ENCODE measurements at places on chromosomes 5 and 9.

- DNase-seq: no peak
These were observed 721 bp downstream of the GIN1 start for GRCh38 chr5:103119070-103119764.

GRCh38 chr9:111853450-111853827 is 43.2 kb upstream of the UGCG start:
- no peak for DNase-seq

GRCh38 chr5:89436464-89436863 is 553.5 kb upstream of the MEF2C start:
- DNase-seq: no peak

GRCh38 chr9:70259512-70259802 is 679 bp downstream of the SMC5 start:
- no peak for DNase-seq

- DNase-seq: no peak
These were observed 166.2 kb downstream of the TMEM38B start for GRCh38 chr9:105860516-105860915.

DNA sequence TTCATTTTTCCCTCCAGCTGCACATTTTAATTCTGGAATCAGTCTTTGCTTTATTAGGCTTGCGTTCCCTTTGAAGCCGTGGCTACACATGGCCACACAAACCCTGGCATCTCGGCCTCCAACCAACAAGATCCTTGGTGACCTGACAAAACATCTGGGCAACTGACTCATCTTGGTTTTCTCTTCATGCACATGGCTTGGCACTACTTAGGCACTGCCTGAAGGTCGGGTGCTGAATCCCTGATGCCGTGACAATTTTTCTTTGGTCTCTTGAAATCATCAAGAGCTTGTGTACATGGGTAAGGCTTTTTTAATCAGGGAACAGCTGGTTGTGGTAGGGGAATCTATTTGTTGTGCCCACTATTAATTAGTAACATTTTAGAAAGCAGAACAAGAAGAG is 16.0 kb upstream of the PAPPA start:
- no peak for DNase-seq

- no peak for DNase-seq
These were observed 4.4 kb upstream of the FAM13B start for GRCh38 chr5:138037271-138037670.

DNA sequence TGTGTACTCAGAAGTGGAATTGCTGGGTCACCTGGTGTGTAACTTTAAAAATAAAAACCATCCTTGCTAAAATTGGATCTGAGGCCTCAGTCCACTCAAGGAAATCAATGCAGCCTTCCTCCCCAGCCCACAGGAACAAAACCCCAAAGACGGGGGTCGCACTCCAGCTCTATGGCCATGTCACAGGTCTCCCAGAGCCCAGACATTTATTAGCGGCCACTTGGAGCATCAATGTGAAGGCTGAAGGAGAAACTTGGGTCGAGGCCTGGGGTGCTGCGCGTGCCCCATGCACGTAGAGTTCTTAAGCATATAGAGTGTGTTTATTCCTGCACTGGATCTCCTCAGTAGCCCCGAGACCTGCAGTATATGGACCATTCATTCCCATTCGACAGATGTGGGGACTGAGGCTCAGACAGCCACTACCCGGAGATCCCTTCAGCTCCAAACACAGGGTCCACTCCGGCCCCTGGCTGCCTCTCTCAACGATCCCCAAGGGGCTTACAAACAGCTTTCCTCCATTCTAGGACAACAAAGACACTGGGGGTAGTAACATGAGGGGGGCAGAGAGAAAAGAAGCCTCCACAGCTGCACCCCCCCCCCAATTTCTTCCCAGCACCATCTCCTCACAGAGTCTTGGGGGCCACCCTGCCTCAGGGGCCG is 14.3 kb upstream of the OLFM1 start:
- no peak for DNase-seq

DNA sequence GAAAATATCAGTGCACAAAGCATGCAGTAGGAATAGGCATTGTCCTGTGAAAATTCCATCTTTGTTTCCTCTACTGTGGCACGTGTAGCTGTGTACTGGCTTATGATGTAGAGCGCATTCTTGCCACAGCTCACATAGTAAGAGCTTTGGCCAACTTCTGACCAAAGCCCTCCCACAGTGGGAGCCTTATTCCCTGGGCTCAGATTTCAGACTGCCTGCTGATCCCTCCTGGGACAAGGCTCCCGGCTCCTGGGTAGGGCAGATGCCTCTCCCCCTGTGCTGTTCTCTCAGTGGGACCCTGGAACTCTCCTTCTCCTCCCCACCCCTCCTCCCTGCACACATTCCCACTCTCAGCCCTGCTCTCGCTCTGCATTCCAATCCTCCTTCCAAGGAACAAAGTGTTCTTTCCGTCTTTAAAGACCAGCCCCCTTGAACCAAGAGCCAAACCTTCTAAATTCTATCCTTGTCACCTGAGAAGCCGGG is 17.5 kb downstream of the LCP2 start:
- no peak for DNase-seq

- DNase-seq: no peak
These were observed 72.8 kb upstream of the NXNL2 start for GRCh38 chr9:88462191-88462590.

- DNase-seq: no peak
These were observed 130.8 kb upstream of the LARP1 start for GRCh38 chr5:154624341-154624740.

DNA sequence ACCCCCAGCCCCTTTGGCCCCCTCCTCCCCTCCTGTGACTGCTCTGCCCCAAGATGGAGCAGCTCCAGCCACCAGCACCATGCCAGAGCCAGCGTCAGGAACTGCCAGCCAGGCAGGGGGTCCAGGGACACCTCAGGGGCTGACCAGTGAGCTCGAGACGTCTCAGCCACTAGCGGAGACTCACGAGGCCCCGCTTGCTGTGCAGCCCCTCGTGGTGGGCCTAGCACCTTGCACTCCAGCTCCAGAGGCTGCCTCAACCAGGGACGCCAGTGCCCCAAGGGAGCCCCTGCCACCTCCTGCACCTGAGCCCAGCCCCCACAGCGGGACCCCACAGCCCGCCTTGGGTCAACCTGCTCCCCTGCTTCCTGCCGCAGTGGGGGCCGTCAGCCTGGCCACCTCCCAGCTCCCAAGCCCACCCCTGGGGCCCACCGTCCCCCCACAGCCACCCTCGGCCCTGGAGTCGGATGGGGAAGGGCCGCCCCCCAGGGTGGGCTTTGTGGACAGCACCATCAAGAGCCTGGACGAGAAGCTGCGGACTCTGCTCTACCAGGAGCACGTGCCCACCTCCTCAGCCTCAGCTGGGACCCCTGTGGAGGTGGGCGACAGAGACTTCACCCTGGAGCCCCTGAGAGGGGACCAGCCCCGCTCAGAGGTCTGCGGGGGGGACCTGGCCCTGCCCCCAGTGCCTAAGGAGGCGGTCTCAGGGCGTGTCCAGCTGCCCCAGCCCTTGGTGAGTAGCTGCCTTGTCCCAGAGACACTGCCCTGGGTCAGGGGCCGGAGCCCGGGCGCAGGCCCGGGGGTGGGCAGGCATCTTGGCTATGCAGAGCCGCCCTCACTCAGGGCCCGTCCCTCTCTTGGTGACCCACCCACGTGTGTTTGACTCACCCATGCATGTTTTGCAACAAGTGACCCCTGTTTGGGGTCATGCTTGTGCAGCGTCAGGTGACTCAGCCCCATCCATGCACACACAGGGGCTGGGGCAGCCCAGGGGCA is 105.2 kb downstream of the WNK2 start:
- DNase-seq: no peak

DNA sequence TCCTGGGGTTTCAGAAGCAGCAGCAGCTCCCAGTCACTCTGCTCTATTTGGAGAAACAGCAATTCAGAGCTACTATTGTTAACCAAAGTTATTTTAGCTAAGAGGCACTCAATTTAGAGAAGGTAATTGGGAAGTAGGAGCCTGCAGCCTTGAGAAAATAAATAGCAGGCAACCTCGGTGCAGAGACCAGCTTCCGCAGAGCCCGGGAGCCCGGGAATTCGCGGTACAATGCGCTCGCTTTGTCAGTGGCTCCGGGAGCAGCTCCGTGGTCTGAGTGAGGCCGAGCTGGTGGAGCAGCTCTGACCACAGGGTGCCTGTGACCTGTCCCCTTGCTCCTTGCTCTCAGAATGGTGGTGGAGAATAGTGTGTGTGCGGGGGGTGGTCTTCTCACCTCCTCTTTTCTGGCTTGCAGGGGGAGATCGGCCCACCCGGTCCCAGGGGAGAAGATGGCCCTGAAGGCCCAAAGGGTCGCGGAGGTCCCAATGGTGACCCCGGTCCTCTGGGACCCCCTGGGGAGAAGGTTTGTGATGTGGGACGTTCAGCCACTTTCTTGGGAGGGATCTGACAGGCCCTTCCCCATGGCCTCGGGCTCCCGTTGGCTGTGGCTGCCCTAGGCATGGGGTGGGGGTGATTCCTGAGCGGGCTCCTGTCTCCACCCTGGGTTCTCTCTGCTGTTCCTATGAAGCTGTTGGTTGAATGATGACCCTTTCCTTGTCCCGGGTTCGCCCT is 95.9 kb upstream of the FCN2 start:
- no peak for DNase-seq

DNA sequence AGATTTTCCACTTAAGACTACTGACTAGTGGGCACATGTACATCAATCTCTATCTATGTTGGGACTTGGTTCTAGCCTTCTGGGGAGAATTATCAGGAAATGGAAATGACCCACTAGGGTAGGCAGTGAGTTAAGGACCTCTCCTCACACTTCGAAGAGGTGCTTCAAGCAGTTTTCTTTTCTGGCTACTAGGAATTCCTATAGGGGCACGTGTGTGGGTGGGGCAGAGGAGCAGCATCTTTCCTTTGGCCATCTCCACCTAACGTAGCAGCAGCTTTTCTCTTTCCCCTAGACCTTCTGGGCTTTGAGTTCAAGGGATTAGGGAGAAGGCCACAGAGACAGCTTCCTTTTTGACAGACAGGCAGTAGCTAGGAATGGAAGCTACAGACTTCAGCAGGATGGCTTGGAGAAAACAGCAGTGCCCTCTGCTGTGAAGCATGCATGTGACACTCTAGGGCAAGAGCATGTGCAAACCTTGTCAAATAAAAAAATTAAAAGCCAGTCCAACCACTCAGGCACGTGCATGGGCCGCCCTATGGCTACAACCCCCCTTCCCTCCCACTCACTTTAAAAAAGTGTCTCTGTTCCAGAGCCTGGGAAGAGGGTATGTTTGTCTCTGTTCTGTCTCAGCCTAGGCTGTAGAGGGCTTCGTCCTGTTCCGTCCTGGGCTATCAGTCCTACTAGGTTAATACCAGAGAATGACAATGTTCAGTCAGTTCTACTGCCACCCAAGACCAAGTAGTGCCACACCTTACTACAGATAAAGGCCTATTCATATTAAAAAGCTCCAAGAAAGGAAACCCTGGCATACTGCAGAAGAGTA is 8.7 kb upstream of the GFRA3 start:
- peak; percentile 78 for DNase-seq

DNA sequence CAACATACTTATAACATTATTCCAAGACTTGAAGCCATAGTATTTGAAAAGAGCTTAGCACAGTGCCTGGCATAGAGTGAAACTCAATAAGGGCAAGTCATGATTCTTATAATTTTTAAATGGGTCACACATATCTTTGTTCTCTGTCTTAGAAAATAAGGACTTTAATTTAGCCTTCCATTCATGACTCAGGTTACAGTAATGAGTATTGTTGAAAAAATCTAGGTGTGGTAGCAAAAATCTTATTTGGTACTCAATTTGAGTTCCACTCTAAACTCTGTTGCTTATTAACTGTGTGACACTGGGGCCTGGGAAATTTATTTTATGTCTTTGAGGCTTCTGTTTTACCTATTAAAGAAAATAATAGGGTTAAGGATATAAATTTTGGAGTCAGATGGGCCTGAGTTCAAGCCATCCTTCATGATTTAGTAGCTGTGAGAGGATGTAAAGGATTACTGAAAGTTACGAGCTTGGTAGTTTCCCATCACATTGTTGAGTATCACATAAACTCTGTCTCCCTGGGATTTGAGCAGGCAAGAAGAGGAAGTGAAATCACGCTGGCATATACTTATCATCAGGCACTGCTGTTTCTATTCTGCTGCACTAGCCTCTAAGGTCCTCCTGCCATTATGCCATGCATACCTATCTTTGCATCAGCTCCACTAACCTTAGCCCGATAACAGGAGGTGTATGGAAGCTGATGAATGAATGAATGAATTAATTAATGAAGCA is 1.5 kb downstream of the SPINK9 start:
- no peak for DNase-seq

DNA sequence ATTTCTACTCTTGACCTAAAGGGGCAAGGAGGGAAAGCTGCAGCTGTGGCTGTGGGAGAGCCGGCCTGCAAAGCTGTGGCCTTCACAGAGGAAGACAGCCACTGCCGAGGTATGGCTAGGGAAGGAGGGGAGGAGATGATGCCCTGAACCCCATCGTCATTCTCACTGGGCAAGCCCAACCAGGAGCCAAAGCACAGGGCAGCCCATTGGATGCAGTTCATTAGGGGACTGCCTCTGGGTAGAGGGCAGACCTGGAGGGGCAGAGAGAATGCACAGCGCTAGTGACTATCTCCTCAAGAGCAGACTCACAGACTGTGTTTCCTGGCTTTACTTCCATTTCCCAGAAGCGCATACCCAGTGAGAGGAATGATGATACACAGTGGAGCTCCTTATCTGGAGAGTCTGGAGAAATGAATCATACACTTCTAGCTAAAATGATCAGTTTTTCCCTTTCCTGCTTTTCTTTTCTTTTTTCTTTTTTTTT is 47.2 kb upstream of the TTC23L start:
- no peak for DNase-seq

- DNase-seq: no peak
These were observed 6.5 kb downstream of the TNFSF8 start for GRCh38 chr9:114923918-114924317.

DNA sequence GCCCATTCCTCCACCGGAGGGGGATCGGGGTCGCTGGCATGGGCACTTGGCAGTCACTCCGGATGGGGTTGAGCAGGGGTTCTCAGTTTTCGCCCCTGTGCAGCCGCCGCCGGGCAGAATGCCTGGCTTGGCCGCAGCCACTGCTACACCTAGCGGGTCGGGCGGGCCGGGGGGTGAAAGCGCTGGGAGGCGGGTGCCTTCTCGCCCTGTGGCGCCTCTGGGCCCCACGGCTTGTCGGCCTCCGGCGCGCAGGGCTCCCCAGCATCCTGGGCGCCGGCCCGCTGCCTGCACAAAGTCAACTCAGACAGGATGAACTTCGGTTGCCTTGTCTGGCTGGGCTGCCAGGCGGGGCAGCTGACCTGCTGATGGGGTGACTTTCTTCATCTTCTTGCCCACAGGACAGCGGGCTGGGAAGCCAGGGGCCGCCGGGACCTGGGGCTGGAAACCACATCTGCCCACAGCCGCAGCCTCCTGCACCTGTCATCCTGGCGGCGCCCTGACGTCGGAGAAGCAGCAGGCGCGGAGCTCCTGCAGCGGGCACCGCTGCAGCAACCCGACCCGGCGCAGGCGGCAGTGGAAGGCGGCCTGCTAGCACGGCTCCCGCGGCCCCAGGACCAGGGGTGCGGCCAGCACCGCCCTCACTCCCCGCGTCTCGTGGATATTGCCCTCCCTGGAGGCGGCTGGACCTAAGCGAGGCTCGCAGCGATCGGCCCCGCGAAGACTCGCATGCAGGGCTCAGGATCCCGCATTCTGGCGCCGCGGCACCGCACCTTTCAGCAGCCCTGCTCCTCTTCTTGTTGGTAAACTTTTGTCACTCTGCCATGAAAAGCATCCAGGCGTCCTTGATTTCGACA is 1.3 kb upstream of the ANKRD18A start:
- no peak for DNase-seq

Data from Caco-2 (cell line).